C1 segment of cervical spinal cord (tissue), 14 donors: ENCODE measurements at places on chromosomes 6 and 20.

- DNase-seq: no peak
These were observed 30.8 kb downstream of the IL20RA start for GRCh38 chr6:137013738-137014602.

GRCh38 chr6:43219814-43220213 lies 9.5 kb downstream of the DNPH1 start:
- DNase-seq: no peak

DNA sequence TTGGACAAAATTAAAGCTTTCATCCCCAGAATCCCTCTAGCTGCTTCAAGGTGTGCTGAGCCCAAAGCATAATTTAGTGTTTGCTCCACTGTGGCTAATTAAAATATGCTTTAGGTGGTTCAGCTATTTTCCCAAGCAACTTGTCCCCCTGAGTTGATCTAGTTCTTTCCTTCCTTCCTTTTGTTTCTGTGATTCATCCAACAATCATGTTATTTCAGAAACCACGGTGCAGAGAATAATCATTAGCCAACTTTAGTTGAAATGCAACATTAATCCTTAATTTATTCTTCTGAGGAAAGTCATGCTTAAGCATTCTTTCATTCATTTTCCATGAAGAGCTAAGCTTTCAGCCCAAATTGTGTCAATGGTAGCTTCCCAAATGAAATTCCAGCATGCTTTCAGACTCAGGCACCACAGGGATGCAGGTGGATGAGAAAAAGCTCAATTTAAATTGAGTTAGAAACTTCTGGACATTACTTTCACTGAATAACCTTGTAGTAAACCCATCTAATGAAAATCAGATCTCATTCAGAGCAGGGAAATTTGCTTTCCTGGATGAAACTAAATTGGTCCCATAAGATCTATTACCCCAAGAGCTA lies 209.0 kb upstream of the NT5E start:
- DNase-seq: no peak

DNA sequence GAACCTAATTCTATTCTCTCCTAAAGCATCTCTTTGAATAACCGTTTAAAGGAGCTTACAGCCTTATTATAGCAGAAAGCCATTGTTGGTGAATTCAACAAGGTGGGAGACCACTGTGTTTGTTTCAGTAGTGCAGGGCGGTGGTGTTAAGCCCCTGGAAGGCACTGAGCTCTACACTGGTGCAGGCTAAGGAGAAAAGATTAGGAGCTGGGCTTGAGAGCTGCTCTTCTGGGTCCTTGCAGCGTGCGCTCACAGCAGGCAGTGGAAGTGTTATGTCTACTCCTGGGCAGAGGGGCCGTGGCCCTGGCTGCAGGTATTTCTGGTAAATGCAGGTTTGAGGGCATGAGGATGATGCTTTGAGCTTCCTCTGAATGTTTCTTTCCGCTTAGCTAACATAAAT lies 361.2 kb downstream of the RNF144B start:
- no peak for DNase-seq

GRCh38 chr20:59813126-59813947 lies 120.1 kb downstream of the SYCP2 start:
- no peak for DNase-seq

DNA sequence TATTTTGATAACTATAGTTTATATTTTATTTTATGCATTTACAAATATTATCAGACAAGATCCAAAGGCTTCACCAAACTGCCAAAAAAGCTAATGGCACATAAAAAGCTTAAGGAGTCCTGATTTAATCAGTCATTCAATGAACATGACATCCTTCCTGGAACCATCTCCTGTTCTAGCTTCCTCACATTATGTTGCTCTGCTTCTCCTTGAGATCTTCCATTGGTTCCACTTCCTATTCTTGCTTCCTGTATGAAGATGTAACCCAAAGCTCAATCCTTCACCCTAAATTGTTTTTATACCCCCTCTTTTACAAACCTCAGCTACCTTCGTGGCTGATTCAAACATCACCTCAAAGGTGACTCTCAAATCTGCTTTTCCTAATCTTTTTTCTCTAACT lies 4.5 kb upstream of the BRD2 start:
- no peak for DNase-seq

DNA sequence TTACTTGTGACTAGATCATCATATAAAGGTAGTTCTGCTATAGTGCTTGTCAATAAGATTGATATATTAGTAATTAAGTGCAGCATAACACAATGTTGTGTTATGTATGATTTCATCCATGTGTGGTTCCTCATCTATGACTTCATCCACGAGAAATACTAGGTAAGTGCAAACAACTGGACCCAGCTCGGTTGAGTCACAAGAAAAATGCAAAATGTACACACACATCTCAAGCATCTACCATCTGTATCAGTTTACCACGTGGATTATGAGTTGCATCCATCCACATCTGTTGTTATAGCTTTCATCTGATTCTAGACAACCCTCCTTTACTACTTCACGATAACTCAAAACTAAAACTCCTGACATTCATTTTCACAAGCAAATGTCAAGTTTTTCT lies 517.0 kb upstream of the CITED2 start:
- no peak for DNase-seq

DNA sequence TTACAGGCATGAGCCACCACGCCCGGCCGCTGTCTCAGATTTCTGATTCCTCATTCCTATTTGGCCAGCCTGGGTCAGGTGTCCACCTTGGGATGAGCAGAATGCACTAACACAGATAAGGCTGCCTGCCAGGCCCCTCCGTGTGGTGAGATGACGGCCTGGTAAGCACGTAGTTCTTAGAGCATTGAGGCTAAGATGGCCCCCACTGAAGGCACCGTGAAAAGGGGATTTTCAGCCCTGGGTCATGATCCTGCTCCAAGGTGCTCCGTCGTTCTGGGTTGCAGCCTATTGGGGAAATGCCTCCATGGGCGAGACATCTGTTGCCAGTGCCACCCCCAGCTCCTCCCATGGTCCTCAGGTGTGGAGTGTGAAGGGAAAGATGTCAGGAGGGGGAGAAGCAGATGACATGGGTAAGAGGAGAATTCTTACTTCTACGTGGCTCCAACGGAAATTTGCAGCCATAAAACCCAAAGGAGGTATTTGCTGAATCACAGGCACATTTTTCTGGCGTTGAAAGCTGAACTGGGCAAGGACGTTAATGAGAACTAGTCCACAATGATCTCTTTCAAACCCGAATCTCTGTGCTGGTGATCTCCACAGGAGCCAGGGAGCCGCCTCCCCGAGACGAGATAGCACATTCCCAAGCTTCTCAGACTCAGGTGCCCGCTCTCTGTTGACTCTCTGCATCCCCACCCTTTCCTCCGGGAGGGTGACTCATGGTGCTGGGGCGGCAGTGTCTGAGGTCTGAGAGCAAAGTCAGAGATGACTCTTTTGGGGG lies 34.0 kb upstream of the BMP6 start:
- DNase-seq: no peak

DNA sequence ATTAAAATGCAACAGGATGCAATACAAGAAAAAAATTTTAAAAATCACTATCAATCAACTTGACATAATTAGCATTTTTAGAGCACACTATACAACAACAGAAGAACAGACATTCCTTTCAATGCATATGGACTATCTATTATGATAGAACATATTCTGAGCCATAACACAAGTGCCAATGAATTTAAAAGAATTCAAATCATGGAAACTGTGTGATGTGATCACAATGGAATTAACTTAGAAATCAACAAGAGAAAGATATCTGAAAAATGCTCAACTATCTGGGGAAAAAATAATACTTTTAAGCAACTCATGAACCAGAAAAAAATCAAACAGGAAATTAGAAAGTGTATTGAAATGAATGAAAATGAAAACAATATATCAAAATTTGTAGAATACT lies 106.3 kb downstream of the ADTRP start:
- DNase-seq: no peak

DNA sequence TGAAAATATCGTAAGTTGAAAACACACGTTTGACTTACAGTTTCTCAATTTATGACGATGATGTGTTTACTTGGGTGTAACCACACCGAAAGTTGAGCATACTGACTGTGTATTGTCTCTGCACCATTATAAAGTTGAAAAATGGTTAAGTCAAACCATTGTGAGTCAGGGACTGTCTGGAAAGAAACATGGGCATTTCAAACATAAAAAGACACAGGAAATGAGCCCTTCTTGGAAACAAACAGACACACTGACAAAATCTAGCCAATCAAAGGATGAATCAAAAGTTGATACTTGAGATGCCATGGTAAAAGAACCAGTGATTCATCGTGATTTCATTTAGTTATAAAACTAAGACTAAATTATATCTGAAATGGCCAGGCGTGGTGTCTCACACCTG lies 5.3 kb downstream of the POPDC3 start:
- no peak for DNase-seq

- DNase-seq: no peak
These were observed 65.6 kb upstream of the RREB1 start for GRCh38 chr6:7042056-7042653.

DNA sequence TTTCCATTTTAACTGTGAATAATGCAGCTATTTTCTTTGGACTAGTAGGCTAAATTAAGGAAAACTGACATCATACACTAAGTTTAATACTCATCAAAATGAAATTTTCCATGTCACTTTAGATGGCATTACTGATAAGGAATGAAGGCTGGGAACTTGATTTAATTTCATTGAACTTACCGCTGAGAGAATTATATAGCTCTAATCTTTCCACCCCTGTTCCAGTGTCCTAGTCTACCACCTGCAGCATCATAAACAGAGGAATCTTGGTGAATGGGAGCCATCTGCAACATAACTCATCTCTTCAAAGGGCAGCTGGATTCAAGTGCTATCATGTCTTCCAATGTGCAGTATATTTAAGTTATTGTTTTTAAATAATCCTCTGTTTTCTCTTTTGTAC lies 1395.2 kb downstream of the EPHA7 start:
- no peak for DNase-seq

DNA sequence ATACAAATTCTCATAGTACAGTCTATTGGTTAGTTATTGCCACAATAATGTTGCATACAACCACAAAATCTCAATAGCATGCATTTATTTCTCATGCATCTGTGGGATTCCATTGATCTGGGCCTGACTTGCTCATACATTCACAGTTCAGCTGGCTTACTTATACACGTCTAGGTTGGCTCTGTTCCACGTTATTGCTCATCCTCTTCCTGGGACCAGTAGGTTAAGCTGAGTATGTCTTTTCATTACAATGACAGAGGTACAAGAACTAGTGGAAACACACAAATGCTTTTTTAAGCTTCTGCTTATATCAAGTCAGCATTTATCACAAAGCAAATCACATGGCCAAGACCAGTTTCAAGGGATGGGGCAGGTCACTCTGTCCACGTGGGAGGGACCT lies 485.3 kb upstream of the BTBD3 start:
- no peak for DNase-seq

- no peak for DNase-seq
These were observed 30.0 kb downstream of the MYT1 start for GRCh38 chr20:64194269-64194668.

- DNase-seq: no peak
These were observed 18.2 kb upstream of the SGK2 start for GRCh38 chr20:43540673-43541060.

GRCh38 chr20:2946988-2947961 lies 74.0 kb downstream of the PTPRA start:
- DNase-seq: peak; percentile 55

DNA sequence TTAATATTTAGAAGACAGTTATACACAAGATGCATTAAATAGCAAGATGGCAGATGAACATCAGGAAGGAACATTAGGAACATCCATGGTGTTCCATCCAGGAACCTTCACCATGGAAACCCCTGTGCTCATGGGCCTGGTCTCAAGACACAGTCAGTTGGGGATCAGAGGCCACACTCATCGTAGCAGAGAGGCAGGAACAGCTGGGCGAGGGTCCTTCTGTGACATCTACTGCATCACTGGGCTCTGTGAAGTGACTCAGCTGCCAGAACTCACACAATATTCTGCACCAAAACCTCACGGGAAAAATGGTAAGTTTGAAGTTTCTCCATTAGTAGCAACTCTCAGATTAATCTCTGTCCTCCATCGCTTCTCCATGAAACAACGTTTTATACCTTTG lies 356.6 kb downstream of the PREX1 start:
- no peak for DNase-seq

DNA sequence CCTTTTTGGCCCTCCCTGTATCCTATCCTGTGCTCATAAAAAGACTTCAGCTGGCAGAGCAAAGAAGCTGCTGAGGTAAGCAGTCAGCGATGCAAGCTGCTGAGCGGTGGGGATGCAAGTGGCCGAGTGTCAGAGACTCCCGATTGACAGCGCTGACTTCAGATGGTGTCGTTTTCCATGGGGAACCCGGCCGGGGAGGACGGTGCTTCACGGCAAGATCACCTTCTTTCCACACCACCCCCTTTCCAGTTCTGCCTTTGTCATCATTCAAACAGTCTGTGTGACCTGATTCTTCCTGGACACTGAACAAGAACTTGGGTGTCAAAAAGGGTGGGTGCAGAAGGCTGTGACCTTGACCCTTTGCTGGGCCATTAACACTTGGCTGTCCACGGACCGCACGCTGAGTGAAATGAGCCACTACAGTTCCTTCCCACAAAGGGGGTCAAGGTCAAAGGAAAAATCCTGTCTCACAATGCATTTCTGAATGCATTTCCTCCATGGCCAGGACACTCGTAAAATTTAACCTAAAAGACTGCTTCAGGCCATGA lies 52.9 kb upstream of the UNC93A start:
- no peak for DNase-seq

- no peak for DNase-seq
These were observed 25.4 kb upstream of the CNKSR3 start for GRCh38 chr6:154535851-154536250.

DNA sequence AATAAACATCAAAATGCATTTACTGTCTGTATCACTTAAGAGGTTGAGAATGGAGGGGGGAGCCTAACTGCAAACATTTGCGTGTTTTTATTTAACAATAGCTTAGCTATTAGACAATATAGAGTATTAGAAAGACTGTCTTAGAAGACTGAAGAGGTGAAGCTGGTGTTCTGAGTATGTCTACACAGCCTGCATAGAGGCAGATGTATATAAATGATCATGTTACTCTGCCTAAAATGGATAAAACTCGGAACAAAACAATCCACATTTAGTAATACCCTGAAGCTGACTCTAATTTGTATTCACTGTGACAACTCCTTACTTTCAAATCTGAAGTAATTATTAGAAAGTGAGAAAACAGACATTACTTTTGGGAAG lies 181.9 kb downstream of the GMPR start:
- no peak for DNase-seq

DNA sequence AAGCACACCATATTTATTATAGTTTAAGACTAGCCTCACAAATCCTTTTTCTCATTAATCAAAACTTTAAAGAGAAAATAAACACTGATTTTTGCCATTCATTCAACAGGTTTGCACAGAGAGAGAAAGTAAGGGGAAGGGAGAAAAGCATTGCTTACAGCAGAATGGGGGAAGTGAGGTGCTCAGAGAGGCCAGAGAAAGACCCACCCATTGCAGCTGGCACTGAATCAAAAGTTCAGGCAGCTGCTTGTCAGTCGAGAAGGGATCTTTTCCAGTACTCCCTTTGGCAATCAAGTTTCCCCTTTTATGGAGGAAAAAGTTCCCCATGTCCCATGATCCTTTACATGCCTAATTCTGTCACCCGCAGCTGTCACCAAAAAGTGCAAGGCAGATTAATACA lies 8.0 kb upstream of the CRISP2 start:
- DNase-seq: no peak

GRCh38 chr6:76856065-76856464 lies 607.2 kb downstream of the HTR1B start:
- DNase-seq: no peak

- DNase-seq: no peak
These were observed 21.6 kb downstream of the MOCS3 start for GRCh38 chr20:50980071-50980681.
